ENCODE measurements at places on chromosomes 13 and 19.

GRCh38 chr19:48596679-48597465 is 9.7 kb upstream of the SPACA4 start:
- no peak for DNase-seq

DNA sequence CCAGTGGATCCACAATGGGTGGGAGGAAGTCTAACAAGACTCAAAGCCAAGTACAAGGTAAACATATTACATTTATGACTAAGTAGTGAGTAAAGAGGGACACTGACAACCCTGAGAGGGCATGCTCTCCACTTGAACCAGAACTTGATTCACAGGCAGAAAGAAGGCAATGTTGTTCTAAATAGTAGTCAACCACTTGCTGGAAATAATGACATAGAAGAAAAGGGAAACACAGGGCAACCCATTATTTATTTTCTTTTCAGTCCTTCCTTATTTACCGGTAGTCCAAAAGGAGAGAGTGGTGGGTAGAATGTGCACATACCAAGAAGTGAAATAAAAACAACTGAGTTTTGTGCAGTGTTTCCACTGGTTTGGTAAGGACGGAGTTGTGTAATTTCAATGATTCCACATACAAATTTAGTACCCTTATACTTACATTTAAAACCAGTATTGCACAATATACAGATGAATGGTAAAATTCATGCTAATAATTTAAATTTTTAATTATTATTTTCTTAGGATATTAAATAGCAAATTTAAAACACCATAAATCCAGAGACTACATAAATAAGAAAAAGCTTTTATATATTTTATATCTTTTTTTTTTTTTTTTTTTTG is 65.9 kb downstream of the ENOX1 start:
- DNase-seq: no peak

- no peak for DNase-seq
Measured at GRCh38 chr13:28035146-28035782, 46.8 kb upstream of the URAD start.

GRCh38 chr13:51801631-51802099 is 2.3 kb downstream of the DHRS12 start:
- peak; percentile 70 for DNase-seq

GRCh38 chr13:98664047-98664446 is 87.1 kb upstream of the STK24 start:
- no peak for DNase-seq

GRCh38 chr13:113186061-113186900 is 22.2 kb downstream of the PCID2 start:
- DNase-seq: no peak

DNA sequence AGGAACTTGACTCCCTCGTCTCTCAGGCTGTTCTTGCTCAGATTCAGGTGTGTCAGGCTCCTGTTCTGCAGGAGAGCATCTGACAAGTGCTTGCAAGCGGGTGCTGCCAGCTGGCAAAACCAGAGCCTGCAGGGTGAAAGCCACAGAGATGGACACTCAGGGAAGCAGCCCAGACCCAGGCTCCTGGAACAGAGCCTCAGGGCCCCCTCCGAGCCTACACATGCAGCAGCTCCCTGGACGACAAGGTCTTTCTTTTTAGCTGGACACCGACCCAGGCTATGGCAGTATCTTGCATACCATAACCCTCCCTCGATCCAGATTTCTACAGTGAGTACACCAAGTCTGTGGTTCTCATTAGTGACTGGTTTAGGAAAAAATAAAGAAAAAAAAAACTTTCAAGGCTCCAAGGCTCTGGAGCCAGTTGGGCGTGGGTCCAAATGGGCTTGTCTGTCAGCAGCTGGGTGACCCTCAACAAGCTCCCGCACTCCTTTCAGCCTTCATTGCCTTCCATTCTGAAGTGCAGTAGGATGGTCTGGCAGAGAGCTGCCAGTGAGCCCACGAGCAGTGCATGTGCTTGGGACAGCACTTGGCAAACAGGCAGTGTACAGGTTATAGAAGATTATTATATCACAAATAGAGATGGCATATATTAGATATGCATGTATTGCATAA is 29.9 kb downstream of the NLRP13 start:
- DNase-seq: no peak

Data from hypothalamus (tissue), 51 donors.